Lung (tissue), 17 donors: ENCODE measurements at places on chromosomes 7 and 10.

DNA sequence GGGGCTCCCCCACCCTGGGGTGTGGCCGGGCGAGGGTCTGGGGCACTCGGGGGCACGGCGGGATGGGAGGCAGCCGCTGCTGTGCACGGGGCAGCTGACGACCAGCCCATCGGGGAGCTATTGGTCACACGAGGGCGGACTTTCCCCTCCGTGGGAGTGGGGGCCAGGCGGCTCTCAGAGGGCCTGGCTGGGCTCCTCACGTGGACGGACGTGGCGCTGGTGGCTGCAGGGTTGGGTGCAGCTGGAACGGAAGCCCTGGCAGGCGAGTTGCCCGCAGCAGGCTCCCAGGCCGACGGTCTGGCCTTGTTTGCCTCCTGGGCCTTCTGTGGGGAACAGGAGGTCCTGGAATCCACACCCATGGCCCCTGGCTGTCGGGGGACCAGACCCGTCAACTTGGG, 14.3 kb downstream of the MICALL2 start:
- no peaks in the 10 kb centered on the region for H3K27me3 ChIP-seq
- no peak for DNase-seq
- no peaks in the 10 kb centered on the region for H3K36me3 ChIP-seq
- no peak overlapping the region for H3K4me3 ChIP-seq
- no peak overlapping the region for H3K27ac ChIP-seq
- no peaks in the 10 kb centered on the region for H3K4me1 ChIP-seq

DNA sequence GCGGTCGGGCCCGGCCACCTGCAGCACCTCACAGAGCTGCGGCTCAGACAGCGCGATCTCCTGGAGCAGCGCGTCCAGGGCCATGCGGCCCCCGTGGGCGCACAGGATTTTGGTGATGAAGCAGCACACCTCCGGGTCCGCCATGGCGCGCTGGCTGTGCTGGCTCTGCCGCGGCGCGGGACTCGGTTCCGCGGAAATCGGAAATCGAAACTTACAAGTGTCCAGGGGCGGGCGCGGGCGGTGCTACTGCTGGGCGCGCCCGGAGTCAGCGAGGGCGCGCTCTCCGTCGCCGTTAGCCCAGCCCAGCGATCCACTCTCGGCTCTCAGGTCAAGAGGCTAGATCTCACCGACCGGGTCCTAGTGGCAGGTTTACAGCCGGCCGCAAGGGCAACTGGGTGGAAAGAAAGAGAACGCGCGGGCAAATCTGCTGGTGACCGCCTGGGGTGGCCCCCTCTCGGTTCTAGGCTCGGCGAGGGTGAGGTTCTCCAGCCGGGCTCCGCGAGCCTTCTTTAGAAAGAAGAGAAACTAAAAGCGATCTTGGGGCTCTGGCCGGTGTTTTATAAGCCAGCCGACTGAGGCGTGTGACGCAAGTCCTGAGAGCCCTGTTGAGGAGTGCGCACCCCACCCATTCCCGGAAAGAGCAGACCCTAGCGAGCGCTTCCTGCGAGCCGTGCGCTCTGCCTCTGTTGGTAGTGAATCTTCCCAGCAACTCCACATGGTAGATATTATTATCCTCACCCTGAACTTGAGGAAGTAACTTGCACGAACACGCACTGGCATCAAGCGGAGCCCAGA, at the start of gene ZC3HAV1:
TSS of gene ZC3HAV1 (minus strand) at position 533 of the 795 bp plus-strand sequence. CDS start at position 144, 389 bp downstream.
- H3K27ac ChIP-seq: peak within 1 kb of the TSS; percentile 99
- H3K4me1 ChIP-seq: peaks cover 1% of the 10 kb centered on the region
- H3K4me3 ChIP-seq: peak within 1 kb of the TSS; percentile 70

GRCh38 chr10:88442716-88443115, 140.4 kb downstream of the RNLS start:
- no peaks in the 10 kb centered on the region for H3K4me1 ChIP-seq
- no peaks in the 10 kb centered on the region for H3K36me3 ChIP-seq
- DNase-seq: no peak
- H3K4me3 ChIP-seq: no peak overlapping the region
- H3K27ac ChIP-seq: no peak overlapping the region

DNA sequence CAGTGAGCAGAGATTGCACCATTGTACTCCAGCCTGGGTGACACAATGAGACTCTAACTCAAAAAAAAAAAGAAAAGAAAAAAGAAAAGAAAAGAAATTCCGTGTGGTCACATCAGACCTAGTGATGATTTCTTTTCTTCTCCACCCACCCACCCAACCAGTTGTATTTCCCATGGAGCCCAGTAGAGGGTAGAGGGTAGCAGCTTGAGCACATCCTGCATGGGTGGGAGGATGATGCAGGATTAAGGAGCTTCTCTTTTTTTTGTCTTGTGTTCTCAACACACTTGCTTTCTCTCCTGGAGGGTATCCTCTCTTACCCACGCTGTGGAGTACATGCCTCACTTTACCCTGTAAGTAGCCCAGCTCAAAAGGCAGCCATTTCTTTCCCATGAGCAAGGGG, 118.6 kb upstream of the CARD11 start:
- H3K4me3 ChIP-seq: no peak overlapping the region
- H3K4me1 ChIP-seq: no peaks in the 10 kb centered on the region
- no peaks in the 10 kb centered on the region for H3K36me3 ChIP-seq
- no peaks in the 10 kb centered on the region for H3K27me3 ChIP-seq
- DNase-seq: no peak
- H3K27ac ChIP-seq: no peak overlapping the region

- no peak for DNase-seq
- no peaks in the 10 kb centered on the region for H3K36me3 ChIP-seq
- H3K4me1 ChIP-seq: no peaks in the 10 kb centered on the region
- no peak overlapping the region for H3K27ac ChIP-seq
- H3K27me3 ChIP-seq: no peaks in the 10 kb centered on the region
- no peak overlapping the region for H3K4me3 ChIP-seq
These were observed 199.5 kb downstream of the GFRA1 start for GRCh38 chr10:116073510-116073909.

- no peaks in the 10 kb centered on the region for H3K27me3 ChIP-seq
- peaks cover 33% of the 10 kb centered on the region for H3K36me3 ChIP-seq
- no peak overlapping the region for H3K27ac ChIP-seq
- no peak overlapping the region for H3K4me3 ChIP-seq
- DNase-seq: peak; percentile 34
These were observed 33.1 kb downstream of the SMC3 start for GRCh38 chr10:110600487-110601101.

- DNase-seq: no peak
- no peaks in the 10 kb centered on the region for H3K4me1 ChIP-seq
- no peak overlapping the region for H3K27ac ChIP-seq
These were observed 13.0 kb downstream of the TUBGCP2 start for GRCh38 chr10:133295426-133296320.
